Psoas muscle (tissue), 8 donors: ENCODE measurements at places on chromosomes 1 and 21. TPM values are rescaled to one million over a fixed set of nuclear protein-coding genes. Genes with fewer than 3 reads are reported as not detected.

DNA sequence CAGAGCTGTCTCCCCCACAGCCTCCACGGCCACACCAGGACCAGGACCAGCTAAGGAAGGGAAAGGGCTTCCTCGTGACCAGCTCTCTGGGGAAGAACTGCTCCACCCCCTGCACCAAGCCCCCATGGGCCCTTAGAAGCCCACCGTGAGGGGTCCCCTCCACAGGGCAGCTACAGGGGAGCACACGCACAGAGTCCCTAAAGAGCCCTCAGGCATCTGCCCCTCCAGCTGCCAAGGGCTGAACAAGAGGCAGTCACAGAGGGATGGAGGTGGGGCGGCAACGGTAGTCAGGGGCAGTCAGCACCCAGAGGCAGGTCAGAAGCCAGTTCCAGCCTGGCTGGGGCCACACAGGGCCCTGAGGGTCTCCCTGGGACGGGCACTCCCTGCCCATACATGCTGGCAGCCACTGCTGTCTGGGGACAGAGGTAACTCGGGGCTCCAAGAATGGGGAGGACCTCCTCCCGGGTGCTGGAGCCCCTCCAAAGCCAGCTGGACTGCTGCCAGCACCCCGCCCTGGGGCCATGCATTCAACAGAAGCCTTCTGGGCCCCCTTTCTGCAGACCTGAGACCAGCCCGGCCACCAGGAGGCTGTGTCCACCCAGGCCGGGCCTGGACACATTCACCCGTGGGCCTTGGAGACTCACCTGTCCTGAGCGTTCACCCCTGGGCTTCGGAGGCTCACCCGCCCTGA, 18.7 kb downstream of the SLC19A1 start:
- DNase-seq: peak; percentile 7

DNA sequence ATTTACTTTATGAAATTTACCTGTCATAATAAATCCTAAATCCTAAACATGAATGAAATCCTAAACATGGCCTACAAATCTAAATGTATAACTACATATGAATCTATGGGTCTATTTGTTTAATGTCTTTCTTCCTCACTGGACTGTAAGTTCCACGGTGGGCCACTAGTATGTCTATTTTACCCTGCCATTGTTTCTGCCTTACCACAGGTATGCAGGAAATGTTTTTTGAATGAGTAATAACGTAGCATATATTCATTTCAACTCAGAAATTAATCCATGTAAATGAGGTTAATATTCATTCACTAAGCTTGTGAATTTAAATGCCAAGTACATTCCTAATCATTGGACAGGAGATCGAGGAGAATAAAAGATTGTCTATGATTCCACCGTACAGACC, 35.3 kb downstream of the B3GALNT2 start:
- DNase-seq: no peak

DNA sequence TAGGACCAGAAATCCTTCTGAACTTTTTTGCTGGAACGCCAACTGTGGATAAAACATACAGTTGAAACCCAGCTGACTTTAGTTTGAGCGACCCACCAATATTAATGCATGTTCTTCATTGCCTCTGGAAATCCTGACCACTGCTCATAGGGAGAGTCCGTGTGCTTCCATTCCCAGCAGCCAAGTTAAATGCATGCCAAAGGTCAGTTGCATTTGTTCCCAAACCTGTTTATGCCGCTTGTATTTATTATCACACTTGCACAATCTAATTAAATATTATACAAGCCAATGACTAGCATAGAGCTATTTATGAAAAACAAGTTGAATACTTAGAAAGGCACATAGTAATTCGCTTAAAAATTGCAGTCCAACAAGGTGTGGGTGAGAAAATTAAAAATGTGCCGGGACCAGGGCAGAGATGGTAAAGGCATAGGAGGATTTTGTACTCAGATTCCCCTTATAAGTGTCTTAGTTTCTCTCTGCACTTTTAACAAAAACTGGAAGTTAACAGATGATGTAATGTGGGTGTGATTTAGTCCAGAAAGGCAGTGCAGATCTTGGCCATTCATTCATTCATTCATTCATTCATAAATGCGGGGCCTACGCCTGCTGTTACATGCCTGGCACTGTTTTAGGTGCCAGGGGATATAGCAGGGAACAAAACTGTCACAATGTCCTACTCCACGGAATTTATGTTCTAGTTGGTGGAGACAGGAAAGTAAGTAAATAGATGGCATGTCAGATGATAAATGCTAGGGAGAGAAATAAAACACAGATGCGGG, 99.7 kb downstream of the PRDM2 start:
- DNase-seq: no peak

The GIPC2 gene
- total RNA-seq: 1.2 TPM
